Esophagus squamous epithelium (tissue), 5 donors: ENCODE measurements at places on chromosomes 1 and 21.

DNA sequence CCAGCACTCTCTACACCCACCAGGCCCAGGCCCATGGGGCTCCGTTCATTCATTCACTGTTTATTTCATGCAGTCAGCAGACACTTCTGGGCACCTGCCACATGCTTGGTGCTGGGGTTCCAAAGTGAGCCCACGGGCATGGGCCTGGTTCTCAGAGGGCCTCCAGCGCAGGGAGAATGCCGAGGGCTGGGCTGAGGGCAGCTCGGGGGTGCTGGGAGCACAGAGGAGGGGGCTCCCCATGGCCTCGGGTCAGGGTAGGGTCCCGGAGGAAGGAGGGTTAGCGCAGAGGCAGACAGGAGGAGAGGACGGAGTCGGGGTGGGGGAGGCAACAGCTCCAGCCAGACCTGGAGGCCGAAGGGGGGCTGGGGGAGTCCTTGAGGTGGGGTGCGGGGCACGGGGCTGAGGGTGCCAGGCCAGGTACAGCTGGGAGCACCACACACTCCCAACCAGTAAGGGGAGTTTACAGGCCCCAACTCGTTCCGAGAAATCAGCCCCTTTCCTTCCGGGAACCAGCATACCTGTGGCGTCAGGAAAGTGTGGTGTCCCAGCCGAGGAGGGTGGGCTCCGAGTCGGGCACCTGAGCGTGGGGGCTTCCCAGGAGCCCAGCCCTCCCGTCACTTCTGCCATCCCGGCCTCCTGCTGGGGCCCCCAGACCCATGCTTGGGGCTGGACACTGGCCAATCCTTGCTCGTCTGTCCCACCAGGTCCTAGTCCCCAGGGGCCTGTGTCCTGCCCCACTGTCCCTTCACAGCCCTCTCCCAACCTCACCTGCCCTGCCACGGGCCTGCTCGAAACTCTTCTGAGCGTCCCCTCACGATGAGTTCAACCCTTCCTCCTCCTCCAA, 10.8 kb downstream of the ARHGEF16 start:
- DNase-seq = no peak

GRCh38 chr1:148158341-148159003, 6.4 kb upstream of the NBPF11 start:
- DNase-seq = no peak

- no peak for DNase-seq
These were observed 10.0 kb downstream of the TPM3 start for GRCh38 chr1:154181944-154182343.

- no peak for DNase-seq
These were observed 1.0 kb downstream of the FAM78B start for GRCh38 chr1:166165661-166166328.

DNA sequence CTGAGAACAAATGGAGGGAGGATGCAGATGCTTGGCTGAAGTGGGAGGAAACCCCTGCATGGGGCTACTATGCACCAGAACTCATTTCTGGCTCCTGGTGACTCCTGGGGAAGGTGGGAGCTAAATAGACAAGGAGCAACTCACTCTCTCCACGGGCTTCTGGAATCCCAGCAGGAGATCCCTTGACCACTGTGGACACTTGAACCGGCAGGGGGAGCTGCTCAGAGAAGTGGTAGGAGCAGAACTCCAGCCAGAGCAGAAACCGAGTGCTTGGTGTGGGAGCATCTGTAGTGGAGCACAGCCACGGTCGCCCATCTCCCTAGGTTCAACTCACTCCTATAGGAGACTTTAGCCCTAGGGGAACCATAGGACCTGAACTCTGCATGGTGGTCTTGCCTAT, 205.6 kb upstream of the GJB5 start:
- DNase-seq = no peak

GRCh38 chr21:40349591-40349990, 482.4 kb downstream of the PCP4 start:
- DNase-seq = no peak

- DNase-seq = no peak
These were observed 4.0 kb upstream of the SLC35A3 start for GRCh38 chr1:99965646-99966375.

- DNase-seq = no peak
These were observed 102.4 kb downstream of the SLC45A1 start for GRCh38 chr1:8420318-8420717.

DNA sequence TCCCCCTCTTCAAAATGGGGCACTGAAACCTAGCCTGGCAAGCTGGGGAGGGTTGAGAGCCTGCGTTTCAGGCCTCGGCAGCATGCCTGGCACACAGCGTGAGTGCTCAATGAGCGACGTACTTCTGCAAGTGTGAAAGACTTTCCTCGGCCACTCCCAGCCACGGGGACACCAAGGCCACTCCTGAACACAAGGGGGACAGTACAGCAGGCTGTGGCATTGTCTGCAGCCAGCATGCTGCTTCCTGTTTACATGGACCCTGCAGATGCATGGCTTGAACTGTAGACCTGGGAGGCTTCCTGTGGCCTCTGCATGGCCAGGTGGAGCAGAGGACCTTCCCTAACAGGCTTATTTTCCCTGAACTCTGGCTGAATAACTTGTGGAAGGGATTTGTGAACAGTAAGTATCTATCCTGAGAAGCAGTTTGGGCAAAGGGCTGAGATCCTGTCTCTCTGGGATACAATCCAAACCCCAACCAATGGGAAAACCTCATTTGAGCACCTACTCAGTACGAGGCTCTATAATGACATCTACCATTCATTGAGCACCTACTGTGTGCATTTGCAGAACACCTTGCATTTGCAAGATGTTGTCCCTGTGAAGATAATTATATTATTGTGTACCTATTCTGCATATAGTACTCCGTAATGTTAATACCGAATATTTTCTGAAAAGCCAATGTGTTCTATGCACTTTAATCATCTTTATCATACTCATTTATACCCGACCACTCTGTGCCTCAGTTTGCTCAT, 9.9 kb upstream of the HSPG2 start:
- no peak for DNase-seq

DNA sequence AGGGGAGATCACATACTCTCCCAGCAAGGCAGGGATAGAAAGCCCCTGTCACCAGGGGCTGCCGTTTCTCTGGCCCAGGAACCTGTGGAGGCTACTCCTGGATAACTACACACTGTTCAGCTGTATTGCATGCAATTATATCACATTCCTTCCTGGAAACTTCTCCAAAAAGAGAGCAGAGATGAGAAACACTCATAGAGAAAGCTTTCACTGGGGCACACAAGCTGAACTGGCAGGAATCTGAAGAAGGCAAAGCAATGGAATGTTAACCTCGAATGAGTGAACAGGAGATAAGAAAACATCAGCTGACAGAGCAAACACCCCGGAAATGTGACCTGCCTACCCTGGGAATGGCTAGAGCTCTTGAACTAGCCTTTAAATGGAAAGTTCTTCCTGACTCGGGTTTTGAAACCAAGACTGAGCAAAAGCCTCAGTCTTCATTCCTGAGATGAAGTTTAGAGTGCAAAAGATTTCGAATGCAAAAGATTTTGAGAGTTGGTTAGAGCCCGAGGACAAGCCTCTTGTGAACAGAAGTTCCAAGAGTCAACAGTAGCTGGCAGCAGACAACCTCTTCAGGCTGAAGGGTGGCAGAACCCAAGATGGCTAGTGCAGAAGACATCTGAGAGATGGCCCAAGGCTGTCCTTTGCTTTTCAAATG, 32.3 kb downstream of the CCN1 start:
- DNase-seq = no peak

DNA sequence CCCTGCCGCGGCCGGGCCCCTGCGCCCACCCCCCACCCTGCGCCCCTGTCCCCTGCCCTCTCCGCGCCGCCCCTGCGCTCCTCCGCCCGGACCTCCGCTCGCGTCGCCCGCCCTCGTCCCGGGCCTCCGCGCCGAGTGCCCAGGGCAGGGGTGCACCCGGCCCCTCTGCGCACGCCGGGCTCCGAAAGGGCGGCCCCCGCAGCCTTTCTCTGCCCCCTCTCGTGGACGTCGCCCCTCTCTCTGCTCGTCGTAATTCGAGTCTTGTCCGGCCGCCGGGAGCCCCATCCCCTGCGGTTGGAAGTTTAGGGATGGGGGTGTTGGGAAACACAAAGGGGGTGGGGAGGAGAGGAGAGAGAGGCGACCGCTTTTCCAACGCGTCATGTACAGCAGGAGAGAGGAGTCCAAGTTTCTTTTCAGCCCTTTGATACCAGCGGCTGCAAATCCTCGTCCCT, 407 bp downstream of the GALNT2 start:
- DNase-seq = no peak

DNA sequence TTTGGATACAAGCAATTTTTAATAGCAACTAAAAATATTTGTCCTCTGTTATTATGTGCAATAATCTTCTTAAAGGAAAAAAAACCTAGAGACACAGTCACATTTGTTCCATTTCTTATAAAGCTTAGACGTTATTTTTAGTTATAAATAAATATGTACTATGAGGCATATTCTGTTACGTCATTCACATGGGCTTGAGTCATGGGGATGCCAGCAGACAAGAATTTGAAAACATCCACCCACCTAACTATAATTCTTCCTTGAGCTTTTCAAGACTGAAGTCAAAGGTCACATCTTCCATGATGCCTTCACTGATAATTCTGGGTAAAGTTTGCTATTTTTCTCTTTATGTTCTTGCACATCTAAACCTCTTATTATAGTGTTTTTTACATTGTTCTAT, 268.8 kb downstream of the KCTD3 start:
- no peak for DNase-seq

DNA sequence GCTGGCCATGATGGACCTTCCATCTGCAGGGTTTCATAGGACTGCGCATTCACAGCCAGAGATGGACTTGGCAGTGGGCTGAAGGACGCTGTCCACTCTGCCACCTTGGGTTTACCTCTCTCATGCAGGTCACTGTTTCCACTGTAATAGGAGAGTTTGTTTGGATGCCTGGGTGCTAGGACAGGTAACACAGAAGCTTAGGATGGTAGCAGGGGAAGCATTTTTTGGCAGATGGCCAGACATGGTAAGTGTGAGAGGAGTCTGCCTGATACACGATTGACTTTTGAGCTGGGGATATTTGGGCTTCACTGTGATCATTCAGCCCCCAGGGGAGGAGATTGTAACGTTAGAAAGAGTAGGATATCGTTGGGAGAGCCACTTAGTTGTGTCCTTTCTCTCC, 11.8 kb downstream of the PSEN2 start:
- DNase-seq = no peak
